ENCODE measurements at places on chromosomes 6 and 20.

- peak; percentile 62 for DNase-seq
These were observed 8.4 kb upstream of the ABHD12 start for GRCh38 chr20:25399037-25399430.

- no peak for DNase-seq
These were observed 42.4 kb downstream of the TXLNB start for GRCh38 chr6:139249395-139249794.

DNA sequence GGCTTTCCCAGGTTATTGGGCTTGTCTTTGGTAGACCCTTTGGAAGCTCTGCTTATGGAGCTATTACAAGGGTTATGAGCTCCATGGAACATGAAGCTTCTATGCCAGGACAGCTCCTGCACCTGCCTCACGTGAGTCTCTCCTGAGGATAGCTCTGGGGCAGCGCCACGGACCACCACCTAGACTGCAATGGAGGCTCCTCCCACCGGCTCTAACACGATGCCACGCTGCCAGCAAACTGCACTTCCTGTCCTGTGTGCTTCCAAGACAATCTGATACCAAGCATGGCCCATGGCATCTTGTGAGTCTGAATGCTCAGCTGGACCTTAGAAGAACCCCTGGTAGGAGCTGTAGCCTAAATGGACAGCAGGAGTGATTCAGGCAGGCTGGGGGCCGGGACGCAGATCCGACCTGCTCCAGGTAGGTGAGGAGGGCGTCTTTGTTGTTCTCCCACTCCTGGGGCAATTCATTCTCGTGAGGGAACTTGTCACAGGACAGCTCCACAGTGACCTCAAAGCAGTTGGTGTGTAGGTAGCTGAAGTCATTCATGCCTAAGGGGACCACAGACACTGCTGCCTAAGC, 5.5 kb downstream of the CPXM1 start:
- no peak for DNase-seq

GRCh38 chr6:21947731-21948386, 349.0 kb downstream of the PRL start:
- DNase-seq: no peak

DNA sequence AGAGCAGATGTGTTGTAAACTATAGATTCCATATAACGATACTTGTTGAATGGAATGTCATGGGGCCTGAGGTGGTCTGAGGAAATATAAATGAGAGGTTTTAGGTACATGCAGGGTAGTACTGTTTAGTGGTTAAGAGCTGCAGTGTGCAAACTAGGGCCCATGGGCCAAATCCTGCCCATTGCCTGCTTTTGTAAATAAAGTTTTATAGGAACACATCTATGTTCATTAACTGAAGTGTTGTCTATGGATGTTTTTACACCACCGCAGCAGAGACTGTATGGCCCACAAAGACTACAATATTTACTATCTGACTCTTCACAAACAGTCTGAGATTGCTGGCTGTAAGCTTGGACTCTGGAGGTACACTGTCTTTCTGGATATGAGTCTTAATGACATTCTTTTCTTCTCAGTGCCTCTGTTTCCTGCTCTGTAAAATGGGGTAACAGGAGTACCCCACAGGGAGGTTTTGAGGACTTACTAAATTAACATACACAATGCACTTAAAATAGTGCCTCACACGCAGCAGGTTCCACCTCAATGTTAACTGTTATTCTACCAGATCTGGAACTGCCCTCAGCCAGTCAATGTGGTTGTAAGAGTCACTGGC, 12.5 kb downstream of the GCM1 start:
- no peak for DNase-seq

- DNase-seq: no peak
These were observed 276.9 kb upstream of the HS3ST5 start for GRCh38 chr6:114619621-114620200.

DNA sequence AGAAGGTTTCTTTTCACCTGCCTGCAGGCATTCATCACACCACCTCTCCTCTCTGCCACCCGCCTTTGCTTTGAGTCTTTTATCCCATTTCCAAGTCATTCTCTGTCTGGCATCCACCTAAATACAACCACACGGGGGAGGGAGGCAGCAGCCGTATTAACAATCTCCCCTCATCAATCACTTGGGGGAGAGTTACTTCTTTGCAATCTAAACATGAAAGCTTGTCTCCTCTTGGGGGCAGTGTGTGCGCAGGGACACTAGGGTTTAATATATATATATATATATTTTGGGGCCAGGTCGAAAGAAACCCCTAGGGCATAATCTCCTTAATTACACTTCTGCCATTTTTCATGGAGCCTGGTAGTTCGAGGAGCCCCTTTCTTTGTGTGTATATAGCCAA, 214.5 kb downstream of the TSHZ2 start:
- DNase-seq: no peak

DNA sequence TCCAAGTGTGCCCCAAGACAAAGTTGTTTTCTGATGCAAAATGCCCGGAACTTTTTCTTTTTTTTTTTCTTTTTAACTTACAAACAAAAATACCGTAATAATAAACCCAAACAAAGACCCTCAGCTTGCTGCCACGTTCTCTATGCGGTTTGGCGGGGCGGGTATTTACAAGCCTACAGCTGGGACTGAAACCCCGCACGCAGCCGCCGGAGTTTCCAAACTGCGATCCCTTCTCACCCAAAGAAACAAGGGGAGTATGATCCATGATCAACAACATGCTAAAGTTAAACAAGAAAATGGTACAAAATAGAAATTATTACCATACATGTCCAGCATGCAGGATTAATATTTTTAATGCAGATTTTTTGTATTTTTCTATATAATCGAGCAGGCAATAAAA, 2.1 kb downstream of the MAFB start:
- no peak for DNase-seq

DNA sequence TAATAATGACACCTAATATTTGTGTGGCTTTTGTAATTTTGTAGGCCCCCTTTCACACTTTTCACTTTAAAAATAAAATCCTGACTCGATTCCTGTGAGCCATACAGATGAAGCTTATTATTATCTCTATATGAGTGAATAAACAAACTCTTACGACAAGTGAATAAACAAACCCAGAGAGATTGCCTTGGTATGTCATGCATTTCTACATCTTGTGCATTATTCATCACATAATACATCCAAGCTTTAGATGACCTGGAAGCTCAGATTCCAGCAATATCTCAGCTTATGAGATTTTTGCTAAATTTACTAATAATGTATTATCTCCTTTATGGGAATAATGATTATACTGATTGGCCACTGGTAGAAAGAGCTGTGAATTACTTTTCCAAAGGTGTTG, 248.2 kb downstream of the TBX18 start:
- no peak for DNase-seq

GRCh38 chr6:169246445-169246844, 7.2 kb downstream of the THBS2 start:
- DNase-seq: no peak

DNA sequence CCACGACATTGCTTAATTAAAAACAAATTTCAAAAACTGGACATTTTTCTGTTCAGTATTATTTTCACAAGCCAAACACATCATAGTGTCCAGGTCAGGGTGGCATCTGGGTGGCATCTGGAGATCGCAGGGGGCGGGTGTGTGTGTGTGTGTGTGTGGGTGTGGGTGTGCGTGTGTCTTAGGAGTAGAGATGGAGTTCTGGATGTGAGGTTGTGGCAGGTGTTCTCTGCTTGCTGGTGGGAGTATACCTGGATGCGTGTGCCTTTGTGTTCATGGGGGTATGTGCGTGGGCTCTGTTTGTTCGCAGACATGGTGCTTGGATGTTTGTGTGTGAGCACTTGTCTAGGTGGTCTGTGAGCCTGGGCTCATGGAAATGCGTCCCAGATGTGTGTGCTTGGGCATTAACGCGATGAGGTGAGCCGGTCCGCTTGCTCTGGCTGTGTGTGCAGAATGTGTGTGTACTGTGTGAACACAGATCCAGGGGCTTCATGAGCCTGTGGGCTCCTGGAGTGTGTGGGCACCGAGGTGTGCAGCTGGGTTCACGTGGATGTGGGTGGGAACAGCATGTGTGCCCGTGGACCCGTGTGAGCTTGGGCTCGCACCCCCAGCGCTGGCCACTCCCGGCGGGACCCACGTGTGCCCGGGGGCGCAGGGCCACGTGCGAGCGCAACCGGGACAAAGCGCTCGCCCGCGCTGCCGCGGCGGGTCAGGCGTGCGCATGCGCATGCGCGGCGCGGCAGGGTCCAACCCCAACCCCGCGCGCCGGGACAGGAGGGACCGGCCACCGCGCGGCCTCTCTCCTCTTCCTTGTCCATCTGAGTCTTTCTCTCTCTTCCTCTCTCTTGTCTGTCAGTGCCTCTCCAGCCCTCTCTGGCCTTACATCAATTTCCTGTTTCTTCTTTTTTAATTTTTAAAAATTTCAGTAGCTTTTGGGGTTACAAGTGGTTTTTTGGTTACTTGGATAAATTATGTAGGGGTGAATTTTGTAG, 60.4 kb downstream of the SRC start:
- peak; percentile 11 for DNase-seq

- no peak for DNase-seq
These were observed 8.9 kb upstream of the CHD6 start for GRCh38 chr20:41627001-41627495.

- no peak for DNase-seq
These were observed 982 bp downstream of the HECA start for GRCh38 chr6:139135578-139136545.

DNA sequence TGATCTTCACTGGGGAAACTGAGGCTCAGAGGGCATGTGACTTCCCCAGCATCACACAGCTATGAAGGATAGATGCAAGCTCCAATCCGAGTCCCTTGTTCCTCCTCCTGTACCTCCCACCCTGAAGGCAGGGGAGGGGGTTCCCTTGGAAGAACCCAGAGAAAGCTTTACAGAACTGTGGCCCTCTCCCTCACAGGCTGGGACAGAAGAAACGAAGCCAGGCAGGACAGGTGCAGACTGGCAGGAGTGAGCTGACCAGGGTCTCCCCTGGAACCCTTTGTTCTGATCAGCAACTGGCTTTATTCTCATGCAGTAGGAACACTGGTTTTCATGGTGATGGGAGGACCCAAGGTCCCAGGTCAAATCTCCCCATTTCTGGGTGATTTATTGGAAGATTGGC, 90.2 kb downstream of the TMEM242 start:
- no peak for DNase-seq

- no peak for DNase-seq
These were observed 4.1 kb downstream of the ANGPT4 start for GRCh38 chr20:911882-912600.

GRCh38 chr6:70133246-70133645, 169.6 kb downstream of the COL9A1 start:
- no peak for DNase-seq

DNA sequence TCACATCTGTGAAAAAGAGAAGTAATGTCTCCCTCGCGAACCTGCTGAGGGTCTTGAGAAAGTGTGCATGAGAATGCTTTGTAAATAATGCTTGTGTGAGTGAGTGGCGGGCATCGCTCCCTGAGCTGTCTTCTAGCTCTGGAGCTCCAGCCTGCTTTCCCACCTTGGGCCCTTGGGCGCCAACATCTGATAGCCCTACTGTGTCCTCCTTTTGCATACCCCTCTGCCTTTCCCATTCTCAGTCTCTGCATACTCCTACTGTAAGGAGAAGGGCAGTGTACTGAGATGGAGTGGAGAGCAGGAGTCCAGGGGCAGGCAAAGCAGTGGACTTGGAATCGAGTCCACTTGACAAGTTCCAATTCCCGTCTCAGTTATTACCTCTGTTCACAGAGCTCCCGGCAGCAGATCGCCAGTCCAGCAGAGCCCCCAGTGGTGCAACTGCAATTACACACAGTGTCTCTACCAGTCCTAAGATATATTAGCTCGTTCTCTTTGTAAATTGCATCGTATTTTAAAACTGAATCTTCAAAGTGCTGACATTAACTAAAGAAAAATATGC, 847 bp upstream of the NCR2 start:
- no peak for DNase-seq

DNA sequence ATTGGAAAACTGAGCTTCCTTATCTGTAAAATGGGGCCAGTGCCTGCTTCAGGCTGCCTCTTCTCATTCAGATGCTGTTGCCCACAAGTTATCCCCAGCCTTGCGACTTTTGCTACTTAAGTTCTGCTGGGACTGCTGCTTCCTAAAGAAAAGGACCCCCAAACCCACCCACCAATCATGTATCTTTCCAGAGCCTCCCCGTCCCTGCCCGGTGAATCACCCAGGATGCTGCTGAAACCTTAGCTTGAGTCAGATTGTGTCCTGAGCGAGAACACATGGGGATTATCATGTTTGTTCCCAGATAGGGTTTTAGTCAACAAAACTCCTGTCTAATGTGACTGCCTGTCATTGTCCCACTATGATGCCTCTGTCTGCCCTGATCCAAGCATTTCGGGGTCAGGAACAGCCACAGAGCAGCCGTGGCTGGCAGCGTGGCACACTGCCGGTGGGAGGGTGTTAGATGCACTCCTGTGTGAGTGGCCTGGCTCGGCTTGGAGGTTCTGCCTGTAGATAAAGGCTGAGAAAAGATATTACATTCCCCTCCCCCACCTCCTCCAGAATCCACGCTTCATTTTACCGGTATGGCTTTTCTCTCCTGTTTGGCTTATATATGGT, 79.9 kb downstream of the TOX2 start:
- DNase-seq: no peak

DNA sequence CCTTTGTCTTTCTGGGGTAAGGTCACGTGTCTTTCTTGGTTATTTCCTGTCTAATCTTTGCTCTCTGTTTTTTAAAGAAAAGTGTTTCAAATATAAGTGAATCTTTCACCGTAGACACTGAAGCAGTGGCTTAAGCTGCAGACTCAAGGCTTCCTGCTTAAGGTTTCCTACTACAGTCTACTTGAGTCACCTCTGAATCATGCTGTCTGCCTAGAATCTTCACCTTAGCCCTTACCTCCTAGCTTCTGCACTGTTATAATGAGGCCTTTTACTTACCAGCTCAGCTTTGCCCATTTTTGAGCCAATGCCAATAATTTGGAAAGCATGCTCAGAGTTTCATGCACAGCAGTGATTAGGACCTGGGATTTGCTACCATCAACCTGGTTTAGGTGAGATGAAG, 30.6 kb downstream of the ADGRF4 start:
- peak; percentile 75 for DNase-seq

- no peak for DNase-seq
These were observed 551 bp downstream of the TREML2 start for GRCh38 chr6:41200296-41200900.

- no peak for DNase-seq
These were observed 30.2 kb downstream of the PANK2 start for GRCh38 chr20:3919352-3919751.

DNA sequence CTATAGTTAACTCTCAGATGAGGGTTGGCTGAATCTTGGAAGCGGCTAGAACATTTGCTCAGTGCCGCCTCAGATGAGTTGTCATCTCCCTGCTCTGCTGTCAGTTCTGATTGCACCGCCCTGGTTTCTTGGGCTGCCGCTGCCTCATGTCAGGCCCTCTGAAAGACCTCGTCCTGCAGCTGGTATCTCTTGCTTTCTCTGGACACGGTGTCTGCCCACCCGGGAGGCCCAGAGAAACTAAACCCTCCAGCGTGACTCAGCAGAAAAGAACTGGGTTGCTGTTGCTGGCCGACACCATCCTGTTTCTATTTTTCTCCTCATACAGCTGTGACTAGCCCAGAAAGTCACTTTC, 355.4 kb downstream of the CD83 start:
- no peak for DNase-seq

Measured in RCC 7860 (cell line).